ENCODE measurements at places on chromosomes 4 and X. TPM values are rescaled to one million over a fixed set of nuclear protein-coding genes. Genes with fewer than 3 reads are reported as not detected.

Gene HPSE
- 0.13 TPM for total RNA-seq

Gene FAM47A
- total RNA-seq: not detected

Gene CD40LG
- total RNA-seq: not detected

Gene RPGR
- 6.4 TPM for total RNA-seq

Gene GPM6B
- 16.8 TPM for total RNA-seq

Gene NSUN7
- not detected for total RNA-seq

Gene UBQLN2
- total RNA-seq: 15.2 TPM

Gene GASK1B
- total RNA-seq: 96.7 TPM

Gene PFKFB1
- 0.03 TPM for total RNA-seq

Gene RTL3
- total RNA-seq: 0.07 TPM

Gene MAGEA11
- not detected for total RNA-seq

Gene SSX2B
- total RNA-seq: not detected

Gene HTRA3
- 5.4 TPM for total RNA-seq

Gene BEX2
- 1.0 TPM for total RNA-seq

Gene ATP2B3
- 0.20 TPM for total RNA-seq

Gene PAGE2B
- total RNA-seq: not detected

Gene RNF212
- 15.3 TPM for total RNA-seq

Gene SMIM10L2A
- 0.79 TPM for total RNA-seq

Gene FGF16
- 1.5 TPM for total RNA-seq

Gene MAGED4B
- 31.4 TPM for total RNA-seq

Gene PNMA6A
- 3.3 TPM for total RNA-seq

Gene PLP1
- total RNA-seq: 0.46 TPM

Gene DGKK
- total RNA-seq: not detected

Gene EDA2R
- 10.9 TPM for total RNA-seq

Gene ETDB
- not detected for total RNA-seq

Gene ARMCX1
- total RNA-seq: 40.6 TPM

Gene FAM9A
- not detected for total RNA-seq

Gene TMEM154
- 0.33 TPM for total RNA-seq

Gene ENPEP
- 4.7 TPM for total RNA-seq

Gene IL3RA
- total RNA-seq: not detected

Gene COL4A6
- 62.2 TPM for total RNA-seq

Gene DCAF4L1
- total RNA-seq: 0.13 TPM

Gene DOCK11
- 33.8 TPM for total RNA-seq

Gene PARM1
- total RNA-seq: 3.0 TPM

Gene FAM47E
- 0.59 TPM for total RNA-seq

Gene DUSP21
- not detected for total RNA-seq

Gene CHST7
- 12.7 TPM for total RNA-seq

Gene ZRSR2
- 2.7 TPM for total RNA-seq
